ENCODE measurements at places on chromosomes 3 and 15.

- DNase-seq: no peak
- no peaks in the 10 kb centered on the region for H3K36me3 ChIP-seq
- H3K4me1 ChIP-seq: no peaks in the 10 kb centered on the region
- H3K27ac ChIP-seq: no peak overlapping the region
- no peak overlapping the region for H3K4me3 ChIP-seq
- H3K27me3 ChIP-seq: no peaks in the 10 kb centered on the region
These were observed 149.9 kb downstream of the NEK10 start for GRCh38 chr3:27219127-27219845.

- H3K27me3 ChIP-seq: peaks cover 98% of the 10 kb centered on the region
- no peak overlapping the region for H3K27ac ChIP-seq
- H3K36me3 ChIP-seq: no peaks in the 10 kb centered on the region
- peaks cover 30% of the 10 kb centered on the region for H3K4me1 ChIP-seq
These were observed 685 bp upstream of the FOXB1 start for GRCh38 chr15:60003243-60004008.

- H3K27ac ChIP-seq: no peak overlapping the region
- no peak overlapping the region for H3K4me3 ChIP-seq
- H3K4me1 ChIP-seq: no peaks in the 10 kb centered on the region
- H3K27me3 ChIP-seq: no peaks in the 10 kb centered on the region
These were observed 20.6 kb upstream of the UBE2E1 start for GRCh38 chr3:23785097-23785645.

GRCh38 chr3:101351829-101352228 lies 31.5 kb upstream of the IMPG2 start:
- H3K4me3 ChIP-seq: no peak overlapping the region
- H3K27me3 ChIP-seq: no peaks in the 10 kb centered on the region
- H3K27ac ChIP-seq: no peak overlapping the region
- no peaks in the 10 kb centered on the region for H3K4me1 ChIP-seq
- no peak for DNase-seq

GRCh38 chr3:74357881-74358280 lies 256.6 kb downstream of the CNTN3 start:
- H3K27ac ChIP-seq: no peak overlapping the region
- no peaks in the 10 kb centered on the region for H3K4me1 ChIP-seq
- DNase-seq: no peak
- H3K36me3 ChIP-seq: no peaks in the 10 kb centered on the region

DNA sequence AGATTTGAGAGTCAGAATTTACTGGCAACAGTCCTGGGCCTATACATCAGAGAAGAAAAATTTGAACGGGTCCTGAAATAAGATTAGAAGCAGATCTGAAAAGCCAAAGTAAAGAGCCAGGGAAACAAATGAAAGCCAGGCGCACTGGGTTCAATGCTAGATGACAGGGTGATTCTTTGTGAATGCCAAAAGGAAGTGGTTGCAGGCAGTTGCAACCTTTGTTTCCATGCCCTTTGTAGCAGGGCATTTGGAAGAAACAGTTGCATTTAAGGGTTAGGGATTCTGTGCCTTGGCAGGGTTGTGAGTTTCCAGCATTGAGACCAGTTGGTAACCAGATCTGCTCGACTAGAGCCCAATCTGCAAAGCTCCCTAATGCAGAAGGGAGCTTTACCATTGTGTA lies 36.4 kb upstream of the MTHFS start:
- H3K36me3 ChIP-seq: no peaks in the 10 kb centered on the region
- no peak overlapping the region for H3K4me3 ChIP-seq
- no peaks in the 10 kb centered on the region for H3K4me1 ChIP-seq
- H3K27me3 ChIP-seq: peaks cover 3% of the 10 kb centered on the region
- no peak for DNase-seq

- DNase-seq: no peak
- H3K4me1 ChIP-seq: no peaks in the 10 kb centered on the region
- no peaks in the 10 kb centered on the region for H3K36me3 ChIP-seq
- no peak overlapping the region for H3K4me3 ChIP-seq
These were observed 302.6 kb downstream of the POLQ start for GRCh38 chr3:121243208-121243607.

GRCh38 chr3:134751831-134752230 lies 43.2 kb upstream of the EPHB1 start:
- no peak overlapping the region for H3K4me3 ChIP-seq
- no peak for DNase-seq
- H3K27me3 ChIP-seq: no peaks in the 10 kb centered on the region
- no peak overlapping the region for H3K27ac ChIP-seq

GRCh38 chr15:55993804-55994560 lies 570 bp upstream of the NEDD4 start:
- no peak overlapping the region for H3K4me3 ChIP-seq
- H3K36me3 ChIP-seq: no peaks in the 10 kb centered on the region
- DNase-seq: no peak
- no peaks in the 10 kb centered on the region for H3K27me3 ChIP-seq
- peak overlapping the region; percentile 94 for H3K27ac ChIP-seq

GRCh38 chr3:82178291-82178690 lies 416.8 kb upstream of the GBE1 start:
- no peak overlapping the region for H3K4me3 ChIP-seq
- H3K27me3 ChIP-seq: no peaks in the 10 kb centered on the region
- no peak for DNase-seq
- H3K4me1 ChIP-seq: no peaks in the 10 kb centered on the region
- H3K27ac ChIP-seq: no peak overlapping the region

DNA sequence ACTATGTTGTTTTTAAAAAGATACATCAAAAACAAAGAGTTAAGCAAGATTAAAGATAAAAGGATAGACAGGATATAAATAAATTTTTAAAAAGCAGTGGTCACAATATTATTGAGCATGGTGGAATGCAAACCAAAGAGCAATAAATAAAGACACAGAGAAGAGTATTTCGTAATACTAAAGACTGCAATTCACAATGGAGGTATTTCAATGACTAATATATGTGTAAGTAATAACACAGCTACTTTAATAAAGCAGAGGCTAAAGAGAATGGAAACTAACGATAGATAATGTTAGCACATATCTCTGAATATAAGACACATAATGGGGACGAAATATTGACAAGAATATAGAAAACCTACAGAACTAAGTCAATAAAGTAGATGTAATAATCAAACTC lies 219.6 kb downstream of the WDR72 start:
- no peak overlapping the region for H3K27ac ChIP-seq
- no peaks in the 10 kb centered on the region for H3K36me3 ChIP-seq
- no peaks in the 10 kb centered on the region for H3K4me1 ChIP-seq
- no peak for DNase-seq

DNA sequence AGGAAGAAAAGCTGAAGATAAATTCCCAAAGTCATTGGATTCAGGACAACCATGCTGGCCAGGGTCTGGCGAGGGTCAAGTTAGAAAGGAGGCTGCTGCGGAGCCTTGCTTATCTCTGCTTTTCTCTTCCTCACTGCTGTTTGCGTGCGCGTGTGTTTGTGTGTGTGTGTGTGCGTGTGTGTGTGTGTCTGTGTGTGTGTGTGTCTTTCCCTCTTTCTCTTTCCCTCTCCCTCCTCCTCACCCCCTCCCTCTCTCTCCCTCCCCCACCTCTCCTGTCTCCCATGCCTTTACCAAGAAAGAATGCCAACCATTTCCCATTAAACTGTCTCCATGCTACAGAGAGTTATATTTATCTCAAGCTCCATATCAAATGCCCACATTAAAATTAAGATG lies at the start of gene COLQ:
Gene COLQ (minus strand): TSS at position 134 of the 393 bp plus-strand sequence. CDS start 81 bp downstream, at position 53.
- DNase-seq: no peak
- no peak within 1 kb of the TSS for H3K4me3 ChIP-seq
- no peaks in the 10 kb centered on the region for H3K4me1 ChIP-seq

DNA sequence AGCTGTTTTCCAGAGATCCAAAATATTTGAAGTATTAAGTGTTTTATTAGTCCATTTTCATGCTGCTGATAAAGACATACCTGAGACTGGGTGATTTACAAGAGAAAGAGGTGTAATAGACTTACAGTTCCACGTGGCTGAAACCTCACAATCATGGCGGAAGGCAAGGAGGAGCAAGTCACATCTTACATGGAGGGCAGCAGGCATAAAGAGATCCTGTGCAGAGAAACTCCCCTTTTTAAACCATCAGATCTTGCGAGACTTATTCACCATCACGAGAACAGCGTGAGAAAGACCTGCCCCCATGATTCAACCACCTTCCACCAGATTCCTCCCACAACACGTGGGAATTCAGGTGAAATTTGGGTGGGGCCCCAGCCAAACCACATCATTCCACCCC lies 82.0 kb downstream of the KY start:
- H3K36me3 ChIP-seq: no peaks in the 10 kb centered on the region
- no peak overlapping the region for H3K4me3 ChIP-seq
- DNase-seq: no peak
- H3K27me3 ChIP-seq: no peaks in the 10 kb centered on the region
- no peaks in the 10 kb centered on the region for H3K4me1 ChIP-seq
- no peak overlapping the region for H3K27ac ChIP-seq

DNA sequence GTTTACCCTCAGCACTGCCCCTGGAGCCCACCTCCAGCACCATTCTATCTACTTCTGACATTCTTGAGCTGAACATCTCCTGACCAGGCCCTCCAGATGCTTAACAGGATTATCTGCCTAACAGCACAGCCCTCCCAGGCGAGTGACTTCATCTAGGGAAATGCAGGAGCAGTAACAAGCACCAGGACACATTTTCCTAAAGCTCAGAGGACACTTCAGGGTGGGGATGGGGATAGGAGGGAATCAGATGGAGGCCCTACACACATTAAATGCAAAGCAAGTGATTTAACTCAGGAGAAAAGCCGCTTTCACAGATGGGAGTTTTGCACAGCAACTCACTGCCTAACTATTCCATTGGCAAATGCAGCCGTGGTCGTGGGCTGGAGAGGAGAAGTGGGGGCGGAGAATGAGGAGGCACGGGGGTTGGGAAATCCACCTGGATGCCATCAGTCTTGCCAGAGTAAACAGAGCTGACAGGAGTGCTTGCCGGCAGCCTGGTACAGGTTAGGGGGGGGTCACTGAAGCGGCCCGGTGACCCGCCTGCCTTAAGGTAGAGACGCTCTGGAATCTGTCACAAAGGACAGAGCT lies 21.3 kb upstream of the BNC1 start:
- peaks cover 27% of the 10 kb centered on the region for H3K27me3 ChIP-seq
- H3K4me3 ChIP-seq: no peak overlapping the region
- no peaks in the 10 kb centered on the region for H3K4me1 ChIP-seq
- no peak for DNase-seq
- H3K36me3 ChIP-seq: no peaks in the 10 kb centered on the region

GRCh38 chr15:96599268-96599667 lies 268.8 kb downstream of the NR2F2 start:
- no peak overlapping the region for H3K4me3 ChIP-seq
- H3K27me3 ChIP-seq: peaks cover 3% of the 10 kb centered on the region
- H3K4me1 ChIP-seq: no peaks in the 10 kb centered on the region
- no peaks in the 10 kb centered on the region for H3K36me3 ChIP-seq
- no peak for DNase-seq
- H3K27ac ChIP-seq: no peak overlapping the region

GRCh38 chr15:61527836-61528580 lies 298.9 kb upstream of the RORA start:
- H3K27ac ChIP-seq: no peak overlapping the region
- DNase-seq: no peak
- H3K36me3 ChIP-seq: no peaks in the 10 kb centered on the region
- no peaks in the 10 kb centered on the region for H3K4me1 ChIP-seq
- no peaks in the 10 kb centered on the region for H3K27me3 ChIP-seq

DNA sequence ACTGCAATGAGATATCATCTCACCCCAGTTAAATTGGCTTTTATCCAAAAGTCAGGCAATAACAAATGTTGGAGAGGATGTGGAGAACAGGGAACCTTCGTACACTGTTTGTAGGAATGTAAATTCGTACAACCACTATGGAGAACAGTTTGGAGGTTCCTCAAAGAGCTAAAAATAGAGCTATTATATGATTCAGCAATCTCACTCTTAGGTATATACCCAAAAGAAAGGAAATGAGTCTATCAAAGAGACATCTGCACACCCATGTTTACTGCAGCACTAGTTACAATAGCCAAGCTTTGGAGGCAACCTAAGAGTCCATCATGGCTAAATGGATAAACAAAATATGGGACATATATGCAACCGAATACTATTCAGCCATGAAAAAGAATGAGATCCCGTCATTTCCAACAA lies 68.0 kb upstream of the HES1 start:
- H3K27ac ChIP-seq: no peak overlapping the region
- H3K4me1 ChIP-seq: peaks cover 14% of the 10 kb centered on the region
- no peak for DNase-seq
- no peaks in the 10 kb centered on the region for H3K36me3 ChIP-seq
- H3K27me3 ChIP-seq: no peaks in the 10 kb centered on the region

GRCh38 chr3:42723219-42723618 lies 20.6 kb upstream of the HHATL start:
- H3K27me3 ChIP-seq: no peaks in the 10 kb centered on the region
- no peak for DNase-seq
- H3K4me1 ChIP-seq: no peaks in the 10 kb centered on the region
- no peak overlapping the region for H3K27ac ChIP-seq
- no peaks in the 10 kb centered on the region for H3K36me3 ChIP-seq
- no peak overlapping the region for H3K4me3 ChIP-seq

DNA sequence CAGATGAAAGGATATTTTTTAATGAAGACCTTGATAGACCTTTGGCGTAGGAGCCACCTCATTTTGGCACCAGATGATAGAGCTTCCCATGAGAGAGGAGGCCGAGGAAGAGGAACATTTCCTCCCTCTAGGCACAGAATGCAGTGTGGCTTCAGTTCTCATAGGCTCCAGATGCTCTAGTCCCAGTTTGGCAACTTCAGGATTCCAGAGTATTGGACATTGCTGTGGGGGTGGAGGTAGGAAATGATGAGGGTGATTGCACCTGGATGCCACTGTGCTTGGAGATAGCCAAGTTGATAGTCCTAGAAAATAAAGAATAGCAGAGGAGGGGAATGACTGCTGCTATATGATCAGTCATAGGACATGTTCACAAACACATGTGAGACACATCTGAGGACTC lies 58.3 kb upstream of the KY start:
- DNase-seq: no peak
- H3K27me3 ChIP-seq: no peaks in the 10 kb centered on the region
- H3K36me3 ChIP-seq: no peaks in the 10 kb centered on the region

DNA sequence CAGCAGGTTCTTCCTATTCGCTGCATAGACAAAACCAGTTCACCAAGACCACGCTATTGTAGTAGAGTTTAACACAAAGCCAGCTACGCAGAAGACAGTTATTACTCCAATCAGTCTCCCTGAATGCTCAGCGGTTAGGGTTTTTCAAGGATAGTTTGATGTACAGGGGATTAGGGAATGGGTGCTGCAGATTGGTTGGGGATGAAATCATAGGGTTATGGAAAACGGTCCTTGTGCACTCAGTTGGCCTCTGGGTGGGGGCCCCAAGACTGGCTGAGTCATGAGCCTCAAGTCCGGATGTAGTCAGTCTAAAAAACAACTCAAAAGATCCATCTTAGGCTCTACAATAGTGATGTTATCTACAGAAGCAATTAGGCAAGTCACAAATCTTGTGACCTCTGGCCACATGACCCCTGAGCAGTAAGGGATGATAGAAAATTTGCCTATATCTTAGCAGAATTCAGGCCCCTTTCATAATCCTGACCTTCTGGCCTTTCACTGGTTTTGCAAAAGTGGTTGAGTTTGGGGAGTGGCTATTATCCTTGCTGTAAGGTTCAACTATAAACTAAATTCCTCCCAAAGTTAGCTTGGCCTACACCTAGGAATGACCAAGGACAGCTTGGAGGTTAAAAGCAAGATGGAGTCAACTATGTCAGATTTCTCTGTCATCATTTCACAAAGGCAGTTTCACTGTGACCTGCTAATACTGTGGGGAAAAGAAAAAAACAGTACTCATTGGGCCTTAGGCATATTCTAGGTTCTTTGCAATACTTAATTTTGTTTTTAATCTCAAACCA lies 57.7 kb downstream of the LIPC start:
- H3K4me1 ChIP-seq: no peaks in the 10 kb centered on the region
- no peaks in the 10 kb centered on the region for H3K27me3 ChIP-seq
- H3K27ac ChIP-seq: no peak overlapping the region
- no peak for DNase-seq
- H3K4me3 ChIP-seq: no peak overlapping the region
- no peaks in the 10 kb centered on the region for H3K36me3 ChIP-seq

Measured in adrenal gland (tissue), 19 donors.